ENCODE measurements at places on chromosomes 7 and 10. TPM values are rescaled to one million over a fixed set of nuclear protein-coding genes. Genes with fewer than 3 reads are reported as not detected.

- no peaks in the 10 kb centered on the region for H3K36me3 ChIP-seq
- peak; percentile 9 for DNase-seq
- no peak overlapping the region for H3K4me3 ChIP-seq
- H3K4me1 ChIP-seq: peaks cover 17% of the 10 kb centered on the region
- H3K27ac ChIP-seq: no peak overlapping the region
- no peaks in the 10 kb centered on the region for H3K27me3 ChIP-seq
These were observed 73.6 kb downstream of the OTUD1 start for GRCh38 chr10:23512355-23513058.

- DNase-seq: no peak
- no peaks in the 10 kb centered on the region for H3K27me3 ChIP-seq
- no peaks in the 10 kb centered on the region for H3K36me3 ChIP-seq
- no peak overlapping the region for H3K4me3 ChIP-seq
- no peak overlapping the region for H3K27ac ChIP-seq
These were observed 673.4 kb downstream of the AUTS2 start for GRCh38 chr7:70271617-70272081.

DNA sequence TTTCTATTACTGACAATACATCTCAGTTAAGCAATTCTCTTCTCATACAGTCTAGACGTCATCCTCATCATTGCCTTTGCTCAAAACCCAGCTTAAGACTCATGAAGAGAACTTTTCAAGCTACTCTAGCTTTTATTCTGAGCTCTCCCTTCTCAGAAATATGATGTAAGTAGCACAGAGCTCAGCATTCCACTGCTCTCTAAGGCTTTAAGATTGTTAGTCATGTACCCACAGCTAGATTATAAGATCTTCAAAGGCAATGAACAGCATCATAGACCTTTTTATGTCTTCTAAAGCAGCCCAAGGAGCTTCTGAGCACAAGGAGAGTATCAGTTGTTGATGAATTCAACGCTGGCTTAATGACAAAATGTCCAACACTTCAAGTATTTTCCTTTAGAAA, 119.3 kb downstream of the NRP1 start:
- peaks cover 13% of the 10 kb centered on the region for H3K4me1 ChIP-seq
- H3K27me3 ChIP-seq: no peaks in the 10 kb centered on the region
- H3K4me3 ChIP-seq: no peak overlapping the region
- no peak for DNase-seq

- H3K27ac ChIP-seq: no peak overlapping the region
- no peak for DNase-seq
- H3K36me3 ChIP-seq: no peaks in the 10 kb centered on the region
These were observed 123.0 kb upstream of the SGCE start for GRCh38 chr7:94778711-94779459.

Gene SAP25
- not detected for total RNA-seq
